ENCODE measurements at places on chromosomes 1 and 21. TPM values are rescaled to one million over a fixed set of nuclear protein-coding genes. Genes with fewer than 3 reads are reported as not detected.

GRCh38 chr1:101364370-101365120 lies 127.7 kb downstream of the S1PR1 start:
- no peak for DNase-seq

GRCh38 chr1:93801471-93801870 lies 77.5 kb downstream of the DNTTIP2 start:
- DNase-seq = no peak

DNA sequence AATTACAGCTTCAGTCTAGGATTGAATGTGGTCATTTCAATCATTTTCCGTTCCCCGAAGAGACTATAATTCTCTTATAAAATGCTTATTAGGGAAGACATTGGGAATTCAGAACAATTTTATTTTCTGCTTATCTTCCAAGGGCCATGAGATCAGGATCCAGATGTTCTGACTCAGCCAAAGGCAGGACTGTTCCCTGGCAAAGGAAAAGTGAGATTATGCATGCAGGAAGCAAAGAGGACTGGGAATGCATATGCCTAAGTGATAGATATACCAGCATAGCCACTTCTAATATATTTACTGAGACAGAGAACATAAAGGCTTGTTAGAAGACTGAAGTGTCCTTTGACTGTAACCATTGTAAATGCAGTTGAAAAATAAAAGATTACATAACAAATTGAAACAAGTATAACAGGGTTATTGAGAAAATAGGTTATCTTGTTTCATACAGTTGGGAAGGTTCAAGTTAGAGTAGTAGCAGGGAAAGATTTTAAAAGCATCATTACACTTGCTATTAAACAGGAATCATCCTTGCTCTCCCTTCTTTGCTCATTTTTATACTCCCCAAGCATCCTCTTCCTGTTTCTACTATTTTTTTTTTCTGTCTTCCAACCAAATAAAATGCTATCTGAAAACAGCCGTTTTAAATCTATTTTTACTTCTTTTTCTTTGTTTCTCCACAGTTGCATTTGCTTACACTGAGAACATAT lies 439.6 kb upstream of the ADAMTS5 start:
- DNase-seq = peak; percentile 85

DNA sequence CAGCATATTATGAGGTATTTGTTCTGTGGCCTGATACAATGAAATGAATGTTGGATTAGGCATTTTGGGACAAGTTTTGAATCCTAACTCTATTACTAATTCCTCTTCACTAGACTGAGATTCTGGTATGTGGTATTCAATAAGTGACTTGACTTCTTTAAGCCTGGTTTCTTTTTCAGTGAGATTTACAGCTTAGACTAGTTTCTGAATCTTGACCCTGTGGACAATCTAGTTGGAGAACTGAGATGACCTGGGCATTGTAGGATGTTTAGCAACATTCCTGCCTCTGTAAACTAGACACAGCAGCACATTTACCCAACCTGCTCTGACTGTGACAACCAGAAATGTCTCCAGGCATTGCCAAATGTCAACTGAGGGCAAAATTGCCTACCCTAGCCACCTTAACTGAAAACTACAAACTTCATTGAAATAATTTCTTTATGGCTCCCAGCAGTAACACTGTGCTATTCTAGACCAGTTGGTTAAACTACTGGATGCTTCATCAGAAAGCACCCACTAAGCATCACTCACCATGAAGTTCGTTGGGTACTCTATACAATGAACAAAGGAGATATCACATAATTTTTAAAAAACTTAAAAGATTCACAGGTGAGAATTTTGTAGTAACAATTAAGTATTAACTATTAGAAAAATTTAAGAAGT lies 16.8 kb downstream of the PTPRC start:
- no peak for DNase-seq

- no peak for DNase-seq
Observed at GRCh38 chr1:62423580-62424242, 13.1 kb upstream of the USP1 start.

GRCh38 chr21:31236528-31236927 lies 107.5 kb downstream of the TIAM1 start:
- no peak for DNase-seq

GRCh38 chr1:210828996-210829596 lies 304.9 kb downstream of the KCNH1 start:
- no peak for DNase-seq

- no peak for DNase-seq
Observed at GRCh38 chr21:29719521-29719920, 220.3 kb downstream of the GRIK1 start.

The WNT3A gene
- not detected for total RNA-seq

The C21orf58 gene
- total RNA-seq = 10.2 TPM

The C1orf226 gene
- not detected for total RNA-seq

The TCHH gene
- 0.09 TPM for total RNA-seq

Data from fibroblast of the aortic adventitia (primary cell).